ENCODE measurements at places on chromosomes 5 and 9. TPM values are rescaled to one million over a fixed set of nuclear protein-coding genes. Genes with fewer than 3 reads are reported as not detected.

GRCh38 chr5:149153751-149154610, 12.7 kb downstream of the ABLIM3 start:
- DNase-seq = no peak

Gene FOXD4
- 0.26 TPM for total RNA-seq

Gene FYB1
- not detected for total RNA-seq

- no peak for DNase-seq
Measured at GRCh38 chr9:94887721-94888120, 161.2 kb downstream of the AOPEP start.

DNA sequence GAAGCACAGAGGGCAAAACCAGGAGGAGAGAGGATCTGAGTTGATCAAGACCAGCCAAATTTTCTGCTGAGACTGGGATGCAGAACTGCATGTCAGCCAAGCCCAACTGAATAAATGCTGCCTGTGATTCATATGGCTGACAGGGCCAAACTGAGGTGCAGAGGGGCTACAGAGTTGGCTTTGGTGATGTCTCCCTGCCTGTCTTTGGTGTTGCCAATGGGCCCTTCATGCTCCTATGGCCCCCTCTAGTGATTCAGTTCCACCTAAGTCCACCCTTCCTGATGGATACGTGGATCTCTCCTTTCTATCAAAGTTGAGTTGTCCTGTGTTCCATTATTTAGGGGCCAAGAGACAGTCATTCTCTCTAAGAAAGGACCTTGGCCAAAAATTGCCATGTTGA, 163.6 kb upstream of the TLE4 start:
- DNase-seq = no peak

Gene GLRA1
- total RNA-seq = not detected

GRCh38 chr5:68522863-68523262, 307.3 kb downstream of the PIK3R1 start:
- DNase-seq = no peak

- no peak for DNase-seq
Measured at GRCh38 chr5:27377626-27378025, 339.2 kb upstream of the CDH9 start.

DNA sequence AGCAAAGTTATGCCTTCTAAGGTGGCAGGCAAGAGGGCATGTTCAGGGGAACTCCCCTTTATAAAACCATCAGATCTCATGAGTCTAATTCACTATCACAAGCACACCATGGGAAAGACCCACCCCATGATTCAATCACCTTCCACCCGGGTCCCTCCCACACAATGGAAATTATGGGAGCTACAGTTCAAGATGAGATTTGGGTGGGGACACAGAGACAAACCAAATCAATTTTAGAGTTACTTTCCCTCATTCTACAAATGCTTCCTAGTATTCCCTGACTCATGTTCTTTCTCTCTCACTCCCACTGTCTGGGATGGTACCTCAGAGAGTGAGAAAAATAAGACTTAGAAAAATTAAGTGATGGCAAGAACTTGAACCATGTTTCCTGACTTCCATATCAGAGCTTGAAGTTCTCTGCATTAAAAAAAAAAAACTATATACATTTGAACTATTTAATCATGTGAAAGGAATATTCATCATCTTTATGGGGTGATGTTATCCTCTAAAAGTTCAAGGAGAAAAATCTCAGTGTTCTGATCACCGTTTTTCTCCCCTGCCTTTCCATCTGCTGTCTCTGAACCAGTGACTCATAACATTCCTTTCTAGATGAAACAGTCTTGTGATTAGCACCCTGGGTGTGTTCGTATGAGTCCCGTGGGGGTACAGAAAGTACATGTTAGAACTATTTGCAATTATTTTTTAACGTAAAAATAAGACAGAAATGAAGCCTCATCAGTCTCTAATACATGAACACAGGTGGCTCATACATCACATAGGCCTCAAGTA, 282.9 kb downstream of the SLF1 start:
- no peak for DNase-seq

- no peak for DNase-seq
Measured at GRCh38 chr5:59130431-59130830, 547.6 kb downstream of the RAB3C start.

Data from H7 (cell line).